ENCODE measurements at places on chromosomes 1 and 21.
A peak's percentile ranks its signal among the peaks of the same experiment; 100 is the strongest.

DNA sequence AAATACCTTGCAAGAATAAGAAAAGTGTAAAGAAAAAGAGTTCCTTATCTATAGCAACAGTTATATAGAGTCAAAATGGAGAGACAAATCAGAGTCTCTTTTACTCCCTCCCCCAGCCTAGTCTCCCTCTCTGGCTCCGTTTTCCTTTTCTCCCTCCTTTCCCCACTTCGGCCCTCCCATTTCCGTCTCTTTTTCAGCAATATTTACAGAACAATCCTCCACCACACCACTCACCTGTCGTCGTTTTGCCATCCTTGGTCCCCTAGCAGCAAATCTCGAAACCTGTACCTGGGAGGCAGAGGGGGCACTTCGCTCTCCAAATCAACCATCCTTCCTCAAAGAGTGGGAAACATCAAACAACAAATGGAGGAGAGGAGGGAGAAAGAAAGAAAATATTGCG is 259 bp downstream of the KCNT2 start:
- DNase-seq, result no peak

DNA sequence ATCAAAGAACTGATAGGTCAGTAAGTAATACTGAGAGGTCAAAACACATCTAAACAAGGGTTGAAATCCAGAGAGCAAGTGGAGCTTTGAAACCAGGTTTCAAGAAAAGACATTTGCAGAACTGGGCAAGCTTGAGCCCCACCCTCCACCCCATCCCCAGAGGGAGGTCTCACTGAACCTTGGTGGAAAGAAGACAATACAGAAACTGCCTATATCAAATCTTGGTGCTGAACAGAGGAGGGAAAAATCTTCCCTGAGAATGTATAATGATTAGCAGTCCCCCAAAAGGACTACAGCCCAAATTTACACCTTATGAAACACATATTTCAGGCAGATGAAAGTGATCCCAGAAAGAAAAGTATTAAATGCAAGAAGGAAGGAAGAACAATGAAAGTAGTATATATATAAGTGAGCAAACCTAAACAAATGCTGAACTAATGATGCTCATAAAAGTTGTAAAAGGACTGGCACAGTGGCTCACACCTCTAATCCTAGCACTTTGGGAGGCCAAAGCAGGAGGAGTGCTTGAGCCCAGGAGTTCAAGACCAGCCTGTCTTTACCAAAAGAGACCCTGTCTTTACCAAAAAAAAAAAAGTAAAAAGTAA is 12.4 kb downstream of the ZBTB17 start:
- DNase-seq, result no peak

DNA sequence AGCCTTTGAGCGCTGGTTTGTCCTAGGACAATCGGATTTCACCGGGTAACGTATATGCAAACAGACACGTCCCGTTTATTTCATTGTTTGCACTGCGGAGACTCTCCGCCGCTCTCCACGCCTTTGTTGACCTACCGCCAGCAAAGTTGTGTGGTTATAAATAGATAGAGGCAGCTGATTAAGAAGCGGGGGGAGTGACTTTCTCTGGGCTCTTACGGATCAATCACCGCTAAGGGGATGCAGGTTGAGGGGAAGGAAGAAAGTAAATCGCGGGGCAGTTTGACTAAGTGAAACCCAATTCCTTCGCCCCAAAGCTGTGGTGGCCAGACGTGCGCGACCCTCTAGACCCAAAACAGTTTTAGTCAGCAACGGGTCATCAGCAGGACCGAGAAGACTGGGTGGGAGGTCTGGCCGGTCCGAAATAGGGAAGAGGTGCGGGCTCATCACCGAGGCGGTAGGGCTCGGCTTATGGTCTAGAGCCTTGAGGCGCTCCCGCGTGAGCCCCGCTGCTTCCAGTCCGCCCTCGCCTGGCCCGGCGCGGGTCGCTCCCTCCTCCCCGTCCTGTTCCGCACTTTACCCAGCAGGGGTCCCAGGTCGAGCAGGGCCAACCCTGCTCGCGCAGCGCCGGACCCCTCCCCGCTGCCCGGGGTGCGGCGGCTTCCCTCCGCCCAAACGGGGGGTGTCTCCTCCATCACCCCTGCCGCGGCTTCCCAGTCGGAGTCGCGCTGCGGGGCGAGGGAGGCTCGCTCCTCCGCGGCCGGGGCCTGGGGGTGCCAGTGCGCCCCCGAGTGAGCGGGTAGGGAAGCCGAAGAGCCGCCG is 120.8 kb upstream of the RRP15 start:
- peak; percentile 24 for DNase-seq

GRCh38 chr1:112925015-112925414 is 31.0 kb downstream of the SLC16A1 start:
- DNase-seq, result no peak

DNA sequence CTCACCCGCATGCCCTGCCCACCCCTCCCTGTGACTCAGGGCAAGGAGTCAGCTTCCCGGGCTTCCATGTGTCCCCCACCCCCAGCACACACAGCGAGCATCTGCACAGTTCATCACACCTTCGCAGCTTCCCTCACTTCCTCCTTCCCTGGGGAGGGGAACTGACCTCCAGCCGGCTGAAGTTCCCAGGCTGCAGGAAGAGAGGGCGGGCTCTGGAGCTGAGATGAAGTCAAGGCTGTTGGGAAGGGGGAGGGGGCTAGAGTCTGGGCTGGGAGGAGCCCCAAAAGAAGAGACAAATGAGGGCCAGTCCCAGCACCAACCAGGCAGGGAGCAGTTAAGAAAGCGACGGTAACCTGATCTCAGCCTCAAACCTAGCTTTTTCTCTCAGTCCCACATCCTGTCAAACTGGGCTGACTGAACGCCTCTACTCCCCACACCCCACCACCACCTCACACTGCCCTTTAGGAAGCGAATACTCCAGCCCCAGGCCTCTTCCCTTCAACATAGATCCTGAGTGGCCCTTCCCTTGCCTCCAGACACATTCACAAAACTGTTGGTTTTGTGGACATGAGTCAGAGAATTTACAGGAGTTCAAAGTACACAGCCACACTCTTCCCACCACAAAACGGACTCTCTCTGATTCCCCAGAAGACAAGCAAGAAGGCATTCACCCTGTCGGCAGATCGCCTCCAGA is 1.8 kb downstream of the RHOC start:
- no peak for DNase-seq

DNA sequence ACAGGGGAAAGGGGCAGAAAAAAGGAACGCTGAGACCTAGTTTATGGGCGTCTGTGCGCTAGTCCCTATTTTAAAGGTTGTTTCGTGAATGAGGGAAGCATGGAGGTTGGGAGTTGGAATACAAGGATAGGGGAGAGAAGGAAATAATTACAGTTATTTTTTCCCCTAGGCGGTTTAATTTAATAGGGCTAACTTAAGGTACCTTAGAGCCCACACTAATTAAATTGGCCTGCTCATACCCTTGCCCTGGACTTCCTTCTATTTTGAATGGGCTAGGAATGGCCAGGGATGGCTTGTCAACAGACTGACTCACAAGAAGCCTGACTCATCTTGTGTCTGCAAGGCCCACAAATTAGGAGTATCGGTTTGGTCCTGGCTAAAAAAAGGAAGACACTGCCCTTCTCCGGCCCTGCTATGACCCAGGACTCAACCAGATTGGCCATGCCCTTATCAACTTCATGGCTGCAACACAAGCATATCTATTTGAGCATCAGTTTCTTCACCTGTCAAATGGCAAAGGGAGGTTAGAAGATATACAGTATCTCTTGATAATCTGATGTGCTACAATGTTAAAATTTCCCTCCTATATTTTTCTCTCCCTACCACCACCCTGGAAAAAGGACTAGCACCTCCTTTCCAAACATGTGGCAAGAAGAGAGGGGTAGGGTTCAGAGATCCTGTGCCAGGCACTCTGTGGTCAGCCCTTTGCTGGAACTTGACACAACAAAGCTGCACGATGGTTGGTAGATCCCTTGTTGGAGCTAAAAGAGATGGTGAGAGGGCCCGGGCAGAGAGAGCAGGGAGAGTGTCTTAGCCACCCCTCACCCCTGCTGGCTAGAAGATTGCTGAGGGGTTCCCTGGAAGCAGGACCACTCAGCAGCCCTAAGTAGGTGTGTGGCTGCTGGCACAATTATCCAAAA is 2.2 kb upstream of the SSBP3 start:
- DNase-seq, result no peak

DNA sequence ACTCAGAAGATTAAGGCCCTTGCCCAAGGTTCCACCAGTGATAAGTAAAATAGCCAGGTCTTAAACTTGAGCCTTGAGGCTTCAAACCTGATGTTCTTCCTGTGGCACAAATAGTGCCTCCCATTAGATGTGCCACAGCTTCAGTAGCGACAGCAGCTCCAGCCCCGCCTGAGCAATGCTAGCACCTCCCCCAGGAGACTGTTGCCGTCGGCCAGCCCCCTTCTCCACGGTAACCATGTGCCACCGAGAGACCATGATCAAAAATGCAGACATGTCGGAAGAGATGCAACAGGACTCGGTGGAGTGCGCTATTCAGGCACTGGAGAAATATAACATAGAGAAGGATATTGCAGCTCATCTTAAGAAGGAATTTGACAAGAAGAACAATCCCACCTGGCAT is 32.2 kb downstream of the KLHDC7A start:
- DNase-seq, result no peak

DNA sequence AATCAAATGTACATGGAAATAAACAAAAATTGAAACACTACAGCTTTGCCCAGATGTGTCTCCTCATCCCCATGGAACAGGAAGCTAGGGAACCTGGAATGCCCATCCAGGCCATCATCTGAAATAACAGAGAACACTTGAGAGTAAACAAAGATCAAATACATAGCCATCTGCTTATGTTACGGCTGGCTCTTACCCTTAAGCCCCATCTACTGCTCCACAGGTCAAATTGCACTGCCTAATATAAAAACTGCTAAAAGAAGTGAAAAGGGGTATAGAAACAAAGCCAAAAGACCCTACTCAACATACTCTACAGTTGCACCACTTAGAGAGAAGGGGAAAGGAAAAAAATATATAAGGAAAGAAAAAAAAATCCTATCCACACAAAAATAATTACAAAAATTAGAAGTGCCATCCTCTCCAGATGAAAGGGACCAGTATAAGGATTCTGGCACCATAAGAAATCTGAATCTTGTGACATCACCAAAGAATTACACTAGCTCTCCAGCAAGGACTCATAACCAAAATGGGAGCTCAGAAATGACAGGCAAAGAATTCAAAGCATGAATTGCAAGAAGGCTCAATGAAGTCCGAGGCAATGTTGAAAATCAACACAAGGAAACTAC is 26.9 kb downstream of the OR6Y1 start:
- DNase-seq, result peak; percentile 34

- DNase-seq, result no peak
These were observed 64.2 kb downstream of the GPR137B start for GRCh38 chr1:236206548-236206947.

DNA sequence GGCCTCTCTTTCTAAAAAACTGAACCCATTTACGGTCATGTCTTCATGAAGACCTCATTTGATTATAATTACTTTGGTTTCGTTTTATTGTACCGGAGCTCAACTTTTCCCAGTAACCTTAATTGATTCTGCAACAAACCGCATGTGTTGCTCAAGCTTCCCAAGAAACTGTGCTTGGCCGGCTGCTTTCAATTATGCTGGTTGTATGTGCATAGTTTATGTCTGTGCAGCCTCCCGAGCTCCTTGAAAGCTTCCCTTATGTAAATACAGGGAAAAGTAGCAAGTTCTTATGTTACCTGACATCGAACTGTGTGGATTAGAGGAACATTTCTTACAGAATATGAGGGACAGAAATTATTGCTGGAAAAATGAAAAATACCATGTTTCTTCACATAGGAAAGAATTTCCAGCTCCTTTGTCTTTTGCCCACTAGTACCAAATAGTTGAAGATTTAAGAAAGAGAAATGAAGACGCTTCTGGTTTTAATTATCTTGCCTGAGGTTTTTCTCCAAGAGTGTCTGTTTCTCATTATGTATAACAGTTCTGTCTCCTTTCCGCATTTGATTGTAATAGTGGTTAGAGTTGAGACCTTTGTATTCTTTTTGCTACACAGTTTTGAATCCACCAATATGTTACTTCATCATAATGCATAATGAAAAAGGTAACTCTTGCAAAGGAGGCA is 2.1 kb downstream of the VCAM1 start:
- DNase-seq, result no peak
